ENCODE measurements at places on chromosomes 2 and 18.

DNA sequence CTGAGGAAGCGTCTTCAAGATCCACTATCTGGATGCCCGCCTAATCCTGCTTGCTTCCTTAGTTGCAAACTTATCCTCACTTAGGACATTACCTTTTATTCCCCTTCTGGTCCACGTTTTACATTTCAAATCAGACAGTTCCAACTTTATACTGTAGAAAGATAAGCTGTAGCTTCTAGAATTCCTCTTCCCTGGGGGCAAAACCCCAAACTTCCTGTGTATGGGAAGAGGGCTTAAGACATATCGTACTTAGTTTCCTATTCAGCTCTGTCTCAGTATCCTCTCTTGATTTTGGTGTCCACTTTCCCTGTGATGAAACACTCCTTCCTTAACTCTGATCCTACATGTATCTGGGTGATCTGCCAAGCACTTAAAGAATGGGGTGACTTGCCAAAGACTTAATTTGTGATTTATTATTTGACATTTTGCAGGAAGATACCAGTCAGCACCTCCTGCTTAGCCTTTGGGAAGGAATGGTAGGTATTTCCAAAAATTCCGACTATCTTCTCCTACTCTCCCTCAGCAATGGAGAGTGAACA is 245.2 kb downstream of the CDCA7 start:
- DNase-seq, result no peak

GRCh38 chr2:9738535-9739496 is 104.5 kb upstream of the TAF1B start:
- DNase-seq, result no peak

GRCh38 chr2:241851325-241852115 is 7.2 kb downstream of the PDCD1 start:
- DNase-seq, result no peak

GRCh38 chr2:235143789-235144188 is 192.0 kb downstream of the SH3BP4 start:
- DNase-seq, result no peak

GRCh38 chr18:46725310-46725709 is 31.5 kb downstream of the ST8SIA5 start:
- no peak for DNase-seq

DNA sequence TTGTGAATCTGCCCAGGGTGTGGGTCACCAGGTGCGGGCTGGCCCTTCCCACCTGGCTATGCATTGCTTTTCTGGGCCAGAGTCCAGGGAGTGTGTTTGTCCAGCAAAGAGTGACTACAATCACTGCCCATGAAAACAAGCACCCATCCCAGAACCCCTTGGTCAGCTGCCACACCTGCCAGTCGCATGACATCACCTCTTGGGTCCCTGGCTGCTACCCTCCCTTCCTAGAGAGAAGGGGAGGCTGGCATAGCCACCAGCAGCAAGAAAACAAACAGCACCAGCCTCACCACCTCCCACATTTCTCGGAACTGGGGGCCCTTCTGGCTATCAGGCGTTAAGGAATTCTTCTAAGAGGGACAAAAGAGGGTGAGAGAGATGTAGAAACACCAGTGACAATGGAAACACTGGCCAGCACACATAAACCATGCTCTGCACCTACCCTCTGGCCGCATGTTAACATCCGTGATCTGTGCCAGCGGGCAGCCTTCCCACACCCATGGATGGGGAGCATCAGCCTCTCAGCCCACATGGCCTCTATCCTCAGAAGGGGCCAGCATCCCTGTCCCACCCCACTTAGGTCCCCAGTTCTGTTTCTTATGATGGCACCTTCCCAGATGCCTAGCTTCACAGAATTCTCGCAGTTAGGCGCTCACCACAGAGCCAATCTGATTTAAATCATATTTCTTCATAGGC is 109.7 kb upstream of the GLI2 start:
- no peak for DNase-seq

DNA sequence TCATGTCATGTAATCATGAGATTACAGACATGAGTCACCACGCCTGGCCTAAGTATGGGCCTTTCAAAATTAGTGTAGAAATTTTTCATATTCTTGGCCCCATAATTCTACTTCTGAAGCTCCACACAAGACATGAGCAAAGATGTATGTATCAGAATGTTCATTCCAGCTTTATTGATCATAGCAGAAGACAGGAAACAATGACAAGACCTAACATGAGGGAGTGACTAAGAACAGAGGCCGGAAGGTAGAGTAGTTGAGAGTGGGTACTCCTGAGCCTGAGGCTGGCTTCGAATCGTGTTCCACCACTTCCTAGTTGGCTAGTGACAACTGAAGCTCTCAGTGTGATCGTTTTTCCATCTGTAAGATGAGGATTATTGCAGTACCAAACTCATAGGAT is 89.3 kb downstream of the ARMC9 start:
- DNase-seq, result no peak

All from NCI-H1436 treated with DMSO at 0.1 percent for 48 hours (cell line).